ENCODE measurements at places on chromosomes 4 and X.

GRCh38 chrX:17547658-17548057, 172.7 kb downstream of the NHS start:
- no peak for DNase-seq

- no peak for DNase-seq
Measured at GRCh38 chr4:85595098-85595775, 120.3 kb downstream of the ARHGAP24 start.

GRCh38 chr4:74942251-74942917, 9.5 kb downstream of the PARM1 start:
- DNase-seq = no peak

GRCh38 chr4:176359590-176359989, 39.8 kb downstream of the SPCS3 start:
- no peak for DNase-seq

GRCh38 chr4:87116231-87116630, 104.2 kb downstream of the KLHL8 start:
- DNase-seq = no peak

- no peak for DNase-seq
Measured at GRCh38 chr4:130395871-130396270, 1299.9 kb downstream of the C4orf33 start.

GRCh38 chrX:110178179-110178865, 139.6 kb downstream of the AMMECR1 start:
- no peak for DNase-seq

- DNase-seq = no peak
Measured at GRCh38 chrX:50103866-50104566, 96.8 kb downstream of the AKAP4 start.

DNA sequence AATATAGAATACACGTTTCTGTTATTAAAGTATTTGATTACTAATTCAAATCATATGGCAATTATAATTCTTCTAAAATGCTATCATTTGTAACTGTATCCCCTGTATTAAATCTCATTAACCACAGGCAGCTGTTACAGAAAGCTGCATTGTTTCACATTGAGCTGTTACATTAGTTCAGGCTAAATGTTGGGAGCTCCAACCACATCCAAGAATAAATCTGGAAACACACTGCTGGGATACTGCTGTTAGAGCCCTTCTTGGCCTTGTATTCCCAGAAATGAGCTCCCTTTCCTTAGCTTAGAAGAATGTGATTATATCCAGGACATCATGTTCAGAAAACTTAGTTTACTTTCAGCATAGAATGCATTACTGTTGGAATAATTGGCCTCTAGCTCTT, 48.2 kb downstream of the GUCY1B1 start:
- DNase-seq = no peak

All from activated effector memory CD4-positive, alpha-beta T cell treated with Interleukin-2 at 50 U/mL for 16 hours (primary cell).